ENCODE measurements at places on chromosomes 4 and X. TPM values are rescaled to one million over a fixed set of nuclear protein-coding genes. Genes with fewer than 3 reads are reported as not detected.

DNA sequence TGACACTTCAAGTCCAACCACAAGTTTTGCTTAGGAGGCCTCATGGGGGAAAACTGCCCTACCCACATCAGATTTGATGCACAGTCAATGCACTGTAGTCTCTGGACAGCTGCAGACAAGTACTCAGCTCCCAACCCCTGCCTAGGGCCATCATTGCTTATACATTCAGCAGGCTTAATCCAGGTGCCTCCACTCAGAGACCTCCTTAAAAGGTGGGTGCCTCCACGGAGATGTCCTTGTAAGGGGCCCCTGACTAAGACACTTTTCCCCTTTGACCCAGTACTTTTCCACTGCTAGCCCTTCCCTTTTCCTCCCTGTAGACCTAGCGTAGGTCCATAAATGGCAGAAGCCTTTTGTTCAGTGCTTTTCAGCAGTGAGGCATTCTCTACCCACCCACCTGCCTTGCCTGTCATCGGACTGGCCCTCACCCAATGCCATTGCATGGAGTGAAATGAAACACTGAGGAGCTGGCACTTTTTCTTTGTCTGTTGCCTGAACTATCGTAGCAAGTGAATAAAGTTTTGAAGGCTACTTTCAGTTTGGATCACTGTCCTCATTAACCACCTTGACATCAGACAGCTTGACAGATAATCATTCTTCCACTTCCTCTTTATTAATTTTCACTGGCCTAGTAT lies 23.8 kb upstream of the PLK4 start:
- peaks cover 6% of the 10 kb centered on the region for H3K4me1 ChIP-seq
- H3K36me3 ChIP-seq, result no peaks in the 10 kb centered on the region
- H3K27me3 ChIP-seq, result no peaks in the 10 kb centered on the region
- no peak overlapping the region for H3K4me3 ChIP-seq
- DNase-seq, result peak; percentile 93

HGFAC gene
- not detected for total RNA-seq

AFP gene
- 1.3 TPM for total RNA-seq

SRPX2 gene
- 20.6 TPM for total RNA-seq

- H3K4me1 ChIP-seq, result no peaks in the 10 kb centered on the region
- H3K27ac ChIP-seq, result no peak overlapping the region
- peaks cover 20% of the 10 kb centered on the region for H3K27me3 ChIP-seq
- DNase-seq, result no peak
- no peak overlapping the region for H3K4me3 ChIP-seq
Measured at GRCh38 chr4:152709675-152710438, 30.1 kb upstream of the TMEM154 start.

DNA sequence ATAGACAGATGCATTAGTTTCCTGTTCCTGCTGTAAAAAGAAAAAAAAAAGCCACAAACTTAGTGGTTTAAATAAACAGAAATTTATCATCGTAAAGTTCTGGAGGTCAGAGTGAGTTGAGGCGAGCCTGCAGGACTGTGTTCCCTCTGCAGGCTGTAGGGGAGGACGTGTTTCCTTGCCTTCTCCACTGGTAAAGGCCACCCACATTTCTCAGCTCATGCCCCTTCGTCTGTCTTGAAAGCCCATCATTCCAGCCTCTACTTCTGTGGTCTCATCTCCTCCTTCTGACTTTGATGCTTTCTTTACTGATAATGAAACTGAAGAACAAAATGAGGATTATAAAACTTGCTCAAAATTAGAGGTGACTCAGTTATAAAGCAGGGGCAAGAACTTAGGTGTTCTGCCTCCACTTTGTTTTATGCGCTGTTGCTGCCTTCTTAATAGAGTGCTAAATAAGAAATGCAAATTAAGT lies 143.0 kb downstream of the STIM2 start:
- peaks cover under 1% of the 10 kb centered on the region for H3K36me3 ChIP-seq
- no peak overlapping the region for H3K27ac ChIP-seq
- no peak overlapping the region for H3K4me3 ChIP-seq
- peaks cover 6% of the 10 kb centered on the region for H3K4me1 ChIP-seq
- no peaks in the 10 kb centered on the region for H3K27me3 ChIP-seq

F11 gene
- not detected for total RNA-seq

PRR32 gene
- not detected for total RNA-seq

GRCh38 chr4:44446191-44446590 lies 2.4 kb downstream of the KCTD8 start:
- DNase-seq, result no peak
- no peaks in the 10 kb centered on the region for H3K36me3 ChIP-seq
- no peaks in the 10 kb centered on the region for H3K4me1 ChIP-seq
- no peak overlapping the region for H3K27ac ChIP-seq
- H3K27me3 ChIP-seq, result peaks cover 23% of the 10 kb centered on the region

- DNase-seq, result no peak
- H3K27ac ChIP-seq, result no peak overlapping the region
- no peak overlapping the region for H3K4me3 ChIP-seq
- H3K36me3 ChIP-seq, result no peaks in the 10 kb centered on the region
- H3K4me1 ChIP-seq, result no peaks in the 10 kb centered on the region
Measured at GRCh38 chr4:150781191-150781590, 199.2 kb downstream of the MAB21L2 start.

GRCh38 chr4:163621821-163622220 lies 127.3 kb downstream of the TMA16 start:
- no peaks in the 10 kb centered on the region for H3K27me3 ChIP-seq
- no peaks in the 10 kb centered on the region for H3K36me3 ChIP-seq
- H3K4me1 ChIP-seq, result no peaks in the 10 kb centered on the region
- no peak overlapping the region for H3K4me3 ChIP-seq
- no peak for DNase-seq

GRCh38 chrX:47174376-47174775 lies 19.3 kb upstream of the UBA1 start:
- H3K4me3 ChIP-seq, result no peak overlapping the region
- H3K4me1 ChIP-seq, result no peaks in the 10 kb centered on the region
- H3K27me3 ChIP-seq, result peaks cover 18% of the 10 kb centered on the region

GCNA gene
- 0.90 TPM for total RNA-seq

HELT gene
- total RNA-seq, result not detected

- no peaks in the 10 kb centered on the region for H3K36me3 ChIP-seq
- H3K27ac ChIP-seq, result no peak overlapping the region
- peaks cover 5% of the 10 kb centered on the region for H3K4me1 ChIP-seq
Measured at GRCh38 chr4:41346306-41347061, 89.8 kb downstream of the UCHL1 start.

DNA sequence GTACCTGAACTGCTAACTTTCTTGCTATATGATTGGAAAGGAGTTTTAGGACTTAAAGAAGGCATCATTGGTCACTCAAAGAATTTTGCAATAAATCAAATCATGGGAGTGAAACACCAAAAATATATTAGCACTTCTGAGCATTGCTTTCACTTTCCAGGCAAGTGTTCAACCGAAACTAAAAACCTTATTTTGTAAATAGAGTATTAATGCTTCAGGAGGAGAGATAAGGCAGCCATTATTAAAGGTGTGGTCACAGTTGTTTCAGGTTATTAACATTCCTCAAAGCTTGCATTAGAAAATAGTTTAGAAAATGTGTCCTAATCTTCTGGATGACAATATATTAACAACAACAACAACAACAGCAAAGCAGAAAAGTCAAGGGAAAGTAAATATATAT lies 92.3 kb upstream of the TLL1 start:
- no peak overlapping the region for H3K27ac ChIP-seq
- no peaks in the 10 kb centered on the region for H3K4me1 ChIP-seq
- DNase-seq, result no peak
- no peak overlapping the region for H3K4me3 ChIP-seq

DNA sequence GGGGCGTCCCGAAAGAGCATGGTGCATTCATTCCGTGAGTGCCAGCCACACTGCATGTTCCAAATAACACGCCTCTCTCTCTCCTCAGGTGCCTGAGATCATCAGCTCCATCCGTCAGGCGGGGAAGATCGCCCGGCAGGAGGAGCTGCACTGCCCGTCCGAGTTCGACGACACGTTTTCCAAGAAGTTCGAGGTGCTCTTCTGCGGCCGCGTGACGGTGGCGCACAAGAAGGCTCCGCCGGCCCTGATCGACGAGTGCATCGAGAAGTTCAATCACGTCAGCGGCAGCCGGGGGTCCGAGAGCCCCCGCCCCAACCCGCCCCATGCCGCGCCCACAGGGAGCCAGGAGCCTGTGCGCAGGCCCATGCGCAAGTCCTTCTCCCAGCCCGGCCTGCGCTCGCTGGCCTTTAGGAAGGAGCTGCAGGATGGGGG lies 54.2 kb downstream of the PTTG2 start:
- no peak for DNase-seq
- H3K36me3 ChIP-seq, result peaks cover 6% of the 10 kb centered on the region

- H3K4me1 ChIP-seq, result no peaks in the 10 kb centered on the region
- no peak overlapping the region for H3K27ac ChIP-seq
- no peak overlapping the region for H3K4me3 ChIP-seq
- H3K36me3 ChIP-seq, result no peaks in the 10 kb centered on the region
- DNase-seq, result peak; percentile 3
Measured at GRCh38 chr4:114807759-114808404, 209.3 kb downstream of the UGT8 start.

RAI2 gene
- not detected for total RNA-seq

GRCh38 chr4:174697202-174697601 lies 131.8 kb downstream of the GLRA3 start:
- H3K27me3 ChIP-seq, result no peaks in the 10 kb centered on the region
- no peak for DNase-seq
- H3K27ac ChIP-seq, result no peak overlapping the region
- H3K36me3 ChIP-seq, result no peaks in the 10 kb centered on the region

DNA sequence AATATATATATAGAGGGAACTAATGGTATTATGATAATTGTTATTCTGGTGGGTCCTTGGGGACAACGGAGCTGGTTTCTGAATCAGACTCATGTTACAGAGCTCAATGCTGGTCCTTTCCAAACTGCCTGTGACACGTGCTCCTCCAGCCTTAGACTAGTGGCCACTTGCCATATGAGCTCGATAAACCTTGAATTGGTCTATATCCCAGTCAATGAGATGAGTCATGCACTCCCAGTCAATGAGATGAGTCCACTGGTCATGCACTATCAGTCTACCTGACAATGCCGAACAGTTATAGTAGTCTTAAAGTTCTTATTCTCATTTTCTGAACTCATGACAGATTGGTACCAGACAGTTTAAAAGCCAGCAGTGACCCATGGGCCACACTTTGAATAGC lies 325.2 kb downstream of the LDB2 start:
- H3K4me1 ChIP-seq, result peaks cover 6% of the 10 kb centered on the region
- DNase-seq, result peak; percentile 67
- H3K27me3 ChIP-seq, result no peaks in the 10 kb centered on the region
- H3K4me3 ChIP-seq, result no peak overlapping the region
- H3K36me3 ChIP-seq, result no peaks in the 10 kb centered on the region

DNA sequence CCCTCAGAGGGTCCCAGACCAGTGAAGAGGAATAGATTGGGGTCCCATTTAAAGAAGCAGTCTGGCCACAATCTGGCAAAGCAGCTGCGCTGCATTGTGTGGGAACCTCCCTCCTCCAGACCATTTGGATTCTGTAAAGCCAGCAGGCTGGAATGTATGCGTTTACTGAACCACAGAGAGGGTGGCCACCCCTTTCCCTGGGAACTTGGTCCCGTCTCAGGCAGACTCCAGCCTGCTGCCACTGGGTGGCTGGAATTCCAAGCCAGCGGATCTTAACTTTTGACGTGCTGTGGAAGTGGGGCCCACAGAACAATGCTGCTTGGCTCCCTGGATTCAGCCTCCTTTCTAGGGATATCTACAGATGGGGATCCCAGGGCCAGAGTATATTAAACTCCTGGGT lies 307.2 kb downstream of the DACH2 start:
- H3K27me3 ChIP-seq, result no peaks in the 10 kb centered on the region
- no peak for DNase-seq
- no peaks in the 10 kb centered on the region for H3K36me3 ChIP-seq
- no peak overlapping the region for H3K27ac ChIP-seq

IBSP gene
- not detected for total RNA-seq

ATP2B3 gene
- under 0.01 TPM for total RNA-seq

DNA sequence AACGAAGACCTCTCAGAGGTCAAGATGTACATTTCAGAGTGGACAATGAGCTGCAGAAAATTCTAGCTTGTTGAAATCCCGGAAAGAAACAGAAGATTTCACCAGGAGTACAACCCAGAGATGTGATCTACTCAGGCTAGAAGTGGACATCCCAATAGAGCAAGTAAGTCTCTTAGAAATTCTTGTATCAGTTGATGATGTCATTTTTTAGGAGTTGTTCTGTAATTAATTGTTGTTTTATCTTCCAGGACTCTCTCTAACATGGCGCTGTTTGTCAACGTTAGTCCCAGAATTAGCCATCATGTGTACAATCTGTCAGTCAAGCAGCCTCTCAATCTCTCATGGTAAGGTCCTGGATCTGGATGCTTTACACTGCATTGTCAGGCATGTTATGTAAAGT lies 174.4 kb downstream of the GRIA3 start:
- H3K4me3 ChIP-seq, result no peak overlapping the region
- no peaks in the 10 kb centered on the region for H3K4me1 ChIP-seq
- H3K27me3 ChIP-seq, result no peaks in the 10 kb centered on the region
- H3K36me3 ChIP-seq, result no peaks in the 10 kb centered on the region
- no peak for DNase-seq

MAGEB2 gene
- not detected for total RNA-seq

- H3K36me3 ChIP-seq, result no peaks in the 10 kb centered on the region
- no peak overlapping the region for H3K4me3 ChIP-seq
- peak; percentile 10 for DNase-seq
- H3K27me3 ChIP-seq, result no peaks in the 10 kb centered on the region
- no peaks in the 10 kb centered on the region for H3K4me1 ChIP-seq
- H3K27ac ChIP-seq, result no peak overlapping the region
Measured at GRCh38 chr4:142598132-142598531, 248.0 kb downstream of the INPP4B start.

RADX gene
- total RNA-seq, result 2.2 TPM

- no peaks in the 10 kb centered on the region for H3K4me1 ChIP-seq
- peaks cover 2% of the 10 kb centered on the region for H3K27me3 ChIP-seq
- H3K27ac ChIP-seq, result no peak overlapping the region
- H3K4me3 ChIP-seq, result no peak overlapping the region
- no peaks in the 10 kb centered on the region for H3K36me3 ChIP-seq
- DNase-seq, result no peak
Measured at GRCh38 chr4:77393996-77394395, 211.6 kb upstream of the CXCL13 start.

DNA sequence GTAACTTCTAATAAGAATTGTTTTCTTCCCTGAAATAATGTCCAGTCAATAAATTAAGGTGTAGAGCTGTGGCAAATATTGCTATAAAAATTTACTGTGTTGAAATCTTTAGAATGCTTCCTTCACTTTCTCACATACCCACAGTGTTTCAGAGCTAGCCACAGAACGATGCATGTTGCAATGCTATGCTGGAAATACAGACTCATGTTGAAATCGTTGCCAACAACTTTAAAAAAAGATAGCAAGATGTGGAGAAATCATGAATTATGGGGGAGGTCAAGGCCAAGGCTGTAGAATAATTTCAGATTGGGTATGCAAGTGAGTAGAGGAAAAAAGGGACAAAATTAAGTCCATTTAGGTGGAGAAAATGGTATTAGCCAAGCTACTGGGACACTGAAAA lies 204.8 kb downstream of the VEGFC start:
- no peak overlapping the region for H3K4me3 ChIP-seq
- no peak overlapping the region for H3K27ac ChIP-seq
- H3K36me3 ChIP-seq, result no peaks in the 10 kb centered on the region
- no peaks in the 10 kb centered on the region for H3K4me1 ChIP-seq
- peak; percentile 83 for DNase-seq

TMPRSS11D gene
- total RNA-seq, result not detected

GRCh38 chrX:11781734-11782370 lies 23.8 kb downstream of the MSL3 start:
- H3K27ac ChIP-seq, result no peak overlapping the region
- H3K4me1 ChIP-seq, result no peaks in the 10 kb centered on the region
- H3K36me3 ChIP-seq, result no peaks in the 10 kb centered on the region
- H3K4me3 ChIP-seq, result no peak overlapping the region
